ENCODE measurements at places on chromosomes 12 and 14.

DNA sequence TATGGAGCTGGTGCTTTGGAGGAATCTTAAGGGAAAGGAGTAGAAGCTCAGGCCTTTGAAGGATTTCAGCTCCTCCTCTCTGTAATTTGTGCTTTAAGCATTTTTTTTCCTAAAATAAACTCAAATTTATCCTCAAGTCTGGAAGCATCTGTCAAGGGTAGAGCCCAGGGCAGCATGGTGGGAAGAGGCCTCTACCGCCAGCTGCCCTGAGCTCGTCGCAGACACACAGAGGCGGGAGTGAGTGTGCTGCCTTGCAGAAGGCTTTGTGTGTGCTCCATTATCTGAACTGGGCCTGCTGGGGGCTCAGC is 9.3 kb downstream of the DHRS2 start:
- no peak for DNase-seq

DNA sequence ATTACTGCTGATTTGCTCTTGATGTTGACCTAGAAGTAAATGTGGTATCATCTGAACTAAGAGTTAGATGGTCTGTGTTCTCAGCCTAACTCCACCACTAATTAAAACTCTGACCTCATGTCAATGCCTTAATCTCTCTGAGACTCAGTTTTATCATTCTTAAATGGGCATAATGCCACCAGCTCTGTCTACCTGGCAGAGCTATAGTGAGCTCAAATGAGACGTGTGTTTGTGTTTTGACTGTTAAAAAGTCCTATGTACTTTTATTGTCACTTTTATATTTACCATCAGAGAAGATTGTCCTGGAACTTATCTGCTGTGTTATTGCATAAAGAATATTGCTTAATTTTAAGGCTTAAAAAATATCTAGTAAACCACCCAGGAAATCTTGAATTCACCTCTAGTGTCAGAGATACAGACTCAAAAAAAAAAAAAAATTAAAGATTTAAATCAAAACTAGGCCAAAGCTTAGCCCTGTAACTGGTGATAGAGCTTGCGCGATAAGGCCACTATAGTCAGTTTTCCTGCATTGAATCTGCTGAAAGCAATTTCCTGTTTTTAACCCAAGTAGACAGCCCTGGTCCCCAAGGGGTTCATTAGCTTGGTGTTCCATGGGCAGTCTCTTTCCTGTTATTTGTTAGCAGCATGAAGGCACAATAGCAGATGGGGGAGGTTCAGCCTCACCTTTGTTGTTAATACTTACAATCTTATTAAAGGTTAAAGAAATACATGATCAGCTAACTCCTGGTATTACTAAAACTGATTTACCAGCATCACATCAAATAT is 261.8 kb downstream of the ATP23 start:
- no peak for DNase-seq

DNA sequence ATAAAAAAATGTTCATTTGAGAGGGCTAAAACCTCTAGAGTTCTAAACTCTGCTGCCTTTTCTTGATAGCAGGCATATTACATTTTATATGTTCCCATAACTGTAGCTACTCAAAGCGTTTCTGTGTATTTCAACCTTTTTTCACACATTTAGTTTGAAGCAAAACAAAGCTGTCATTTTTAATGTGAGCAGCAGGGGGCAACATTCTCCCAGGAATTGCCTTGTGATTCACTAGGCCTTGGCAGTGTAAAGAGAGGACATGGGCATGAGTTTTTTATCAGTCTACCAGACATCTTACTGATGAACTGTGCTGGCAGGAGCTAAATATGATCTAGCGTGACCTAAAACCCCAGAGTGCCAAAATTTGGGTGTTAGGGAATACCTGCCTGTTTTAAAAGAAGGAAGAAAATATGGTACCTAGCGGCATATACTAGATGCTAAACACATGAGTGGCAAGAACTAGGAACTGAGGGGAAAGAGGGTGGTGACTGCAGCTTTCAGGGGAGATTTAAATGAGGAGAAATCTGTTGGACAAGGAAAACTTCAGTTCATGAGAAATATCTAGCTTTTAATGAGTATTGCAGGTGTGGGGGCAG is 65.3 kb downstream of the IFT43 start:
- DNase-seq = peak; percentile 65

GRCh38 chr12:43094886-43095575 is 457.0 kb downstream of the ADAMTS20 start:
- DNase-seq = no peak

DNA sequence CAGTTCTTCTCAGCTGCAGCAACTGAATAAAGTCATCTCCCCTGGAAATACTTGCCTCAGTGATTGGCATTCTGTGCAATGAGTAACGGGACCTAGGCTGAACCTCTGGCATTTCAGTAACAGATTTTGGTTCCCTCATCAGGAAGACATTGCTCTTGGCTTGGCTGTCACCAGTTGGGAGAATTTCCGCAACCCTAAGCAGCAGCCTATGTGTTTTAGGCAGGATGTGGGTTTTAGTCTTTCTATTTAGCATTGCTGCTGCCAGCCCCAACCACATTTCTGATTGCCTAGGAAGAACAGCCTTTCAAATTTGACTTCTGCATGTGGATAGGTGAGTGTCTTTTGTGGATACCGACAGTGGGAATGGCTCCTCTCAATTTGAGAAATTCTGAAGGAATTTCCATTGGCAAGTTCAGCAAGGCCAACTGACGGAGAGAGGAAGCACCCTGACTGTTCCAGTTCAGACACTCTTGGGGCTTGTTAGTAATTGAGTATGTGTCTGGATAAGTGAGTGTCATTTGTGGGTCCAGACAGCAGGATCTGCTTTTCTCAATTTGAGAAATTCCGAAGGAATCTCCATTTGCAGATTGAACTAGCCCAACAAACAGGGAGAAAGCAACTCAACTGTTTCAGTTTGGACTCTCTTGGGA is 19.0 kb upstream of the CLEC2A start:
- DNase-seq = no peak

GRCh38 chr12:105888696-105889095 is 250.1 kb downstream of the NUAK1 start:
- DNase-seq = no peak

DNA sequence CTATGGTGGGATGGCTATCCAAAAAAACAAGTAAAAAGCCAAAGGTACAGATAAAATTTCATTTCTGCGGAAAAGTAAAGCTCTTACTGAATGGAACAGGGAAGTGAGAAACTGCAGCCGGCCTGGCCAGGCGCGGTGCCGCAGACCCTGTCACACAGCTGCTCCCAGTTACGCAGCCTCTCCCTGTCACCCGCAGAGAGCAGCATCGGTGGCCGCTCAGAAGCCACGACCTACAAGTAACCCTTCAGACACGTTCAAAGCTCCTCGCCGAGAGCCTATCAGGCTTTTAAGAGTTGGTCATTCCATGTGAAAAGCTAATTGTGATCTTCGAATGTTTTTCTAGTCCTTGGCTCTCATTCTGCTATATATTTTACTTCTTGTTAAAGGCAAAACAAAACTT is 11.0 kb upstream of the ANKLE2 start:
- DNase-seq = no peak

DNA sequence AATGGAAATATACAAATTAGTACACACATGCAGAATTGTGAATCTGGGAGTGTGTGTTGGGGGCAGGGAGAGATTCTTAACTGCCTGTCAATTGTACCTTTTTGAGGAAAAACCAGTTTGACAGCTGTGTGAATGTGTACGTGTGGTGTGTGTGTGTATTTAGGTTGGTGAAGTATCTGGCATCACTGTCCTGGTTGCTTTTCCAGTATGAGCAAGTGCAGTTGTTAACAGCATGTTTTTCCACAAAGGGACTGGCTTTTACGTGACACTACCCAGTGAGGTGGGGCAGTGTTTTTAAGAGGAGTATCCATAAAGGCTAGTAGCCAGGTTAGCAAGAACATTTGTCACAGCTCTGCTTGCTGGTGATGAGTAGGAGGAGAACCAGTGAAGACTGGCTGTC is 56.1 kb downstream of the DAAM1 start:
- DNase-seq = peak; percentile 86

- DNase-seq = peak; percentile 10
These were observed 849.8 kb downstream of the TMTC2 start for GRCh38 chr12:83536496-83536895.

GRCh38 chr12:31832740-31833729 is 104.2 kb upstream of the AMN1 start:
- peak; percentile 10 for DNase-seq

DNA sequence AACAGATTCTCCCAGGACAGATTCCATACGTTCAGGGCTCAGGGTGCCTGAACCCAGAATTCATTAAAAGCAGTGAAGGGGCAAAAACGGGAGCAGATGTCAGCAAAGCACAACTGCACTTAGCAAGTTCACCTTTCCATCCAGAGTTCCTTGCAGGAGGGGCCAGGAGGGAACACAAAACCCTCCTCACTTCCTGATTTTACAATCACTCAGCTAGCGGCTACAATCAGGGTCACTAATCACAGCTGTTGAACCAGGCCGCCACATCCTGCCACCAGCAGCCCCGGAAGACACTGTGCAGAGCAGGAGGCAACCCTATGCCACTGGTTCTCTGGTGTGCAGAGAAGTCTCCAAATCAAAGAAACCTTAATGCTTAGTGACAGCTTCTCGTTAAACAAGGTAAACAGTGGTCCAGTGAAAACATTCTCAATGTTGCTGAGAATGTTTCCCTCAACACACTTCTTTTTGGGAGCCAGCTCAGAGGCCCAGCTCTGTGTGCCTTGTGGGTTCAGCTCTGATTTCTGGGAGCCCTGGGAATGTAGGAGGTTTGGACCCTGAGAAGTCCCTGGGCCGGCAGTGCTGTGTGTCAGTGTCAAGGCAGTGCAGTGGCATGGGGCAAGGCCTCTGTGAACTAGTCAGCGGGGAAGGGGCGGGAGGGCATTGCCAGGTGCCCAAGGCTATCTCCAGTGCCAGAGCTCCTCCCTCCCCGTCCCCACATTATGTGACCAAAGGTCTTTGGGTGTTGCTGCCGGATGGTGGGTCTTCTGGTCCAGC is 54.5 kb downstream of the VCPKMT start:
- peak; percentile 38 for DNase-seq
